ENCODE measurements at places on chromosomes 7 and 10. TPM values are rescaled to one million over a fixed set of nuclear protein-coding genes. Genes with fewer than 3 reads are reported as not detected.

The ABCA13 gene
- total RNA-seq = 0.71 TPM

The CPED1 gene
- total RNA-seq = 3.1 TPM

The HMX2 gene
- total RNA-seq = 0.34 TPM

The INTS15 gene
- total RNA-seq = 36.0 TPM

GRCh38 chr10:94066411-94066810 is 72.7 kb downstream of the PLCE1 start:
- DNase-seq = no peak

GRCh38 chr10:60155943-60156683 is 233.6 kb downstream of the ANK3 start:
- DNase-seq = no peak

DNA sequence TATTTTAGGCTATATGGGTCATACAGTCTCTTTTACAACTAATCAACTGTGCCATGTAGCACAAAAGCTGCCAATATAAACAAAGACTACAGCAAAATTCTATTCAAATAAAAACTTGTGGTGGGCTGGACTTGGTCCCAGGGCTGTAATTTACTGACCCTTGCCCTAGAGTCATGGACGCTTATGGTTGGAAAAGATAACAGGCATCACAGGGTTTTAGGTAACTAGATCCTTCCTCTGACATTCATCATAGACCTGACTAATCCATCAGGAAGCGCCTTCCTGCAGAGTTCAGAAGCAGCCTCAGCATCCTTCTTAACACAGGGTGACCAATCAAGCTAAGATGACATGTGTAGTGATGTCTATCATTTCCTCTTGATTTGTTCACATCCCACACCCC is 40.2 kb upstream of the GPAM start:
- DNase-seq = no peak

- DNase-seq = no peak
These were observed at the start of gene TMEM139 for GRCh38 chr7:143284591-143285469. Gene TMEM139, plus strand, starts transcription at chr7:143284958. Its CDS starts 1,000 bp downstream, at chr7:143285958.

GRCh38 chr10:124529661-124530214 is 68.1 kb downstream of the LHPP start:
- DNase-seq = no peak

All from kidney epithelial cell (primary cell).